ENCODE measurements at places on chromosomes 12 and 14. TPM values are rescaled to one million over a fixed set of nuclear protein-coding genes. Genes with fewer than 3 reads are reported as not detected.

DNA sequence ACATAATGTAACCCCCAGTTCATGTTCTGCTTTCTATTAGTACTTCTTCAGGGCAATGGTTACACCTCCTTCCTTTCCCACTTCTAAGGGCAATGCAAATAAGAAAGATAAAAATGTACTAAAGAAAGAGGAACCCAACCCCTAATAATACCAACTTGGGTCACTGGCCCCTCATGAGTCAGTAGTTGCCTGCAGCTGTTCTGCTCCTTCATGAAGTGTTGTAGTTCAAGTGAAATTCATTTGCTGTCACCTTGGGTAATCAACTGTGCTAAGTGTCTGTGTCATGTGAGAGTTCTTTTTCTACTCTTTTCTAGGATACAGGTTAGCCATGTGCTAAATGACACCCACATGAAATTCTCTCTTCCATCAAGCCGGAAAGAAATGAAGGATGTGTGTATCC lies 91.8 kb downstream of the PLXNC1 start:
- DNase-seq: no peak

DNA sequence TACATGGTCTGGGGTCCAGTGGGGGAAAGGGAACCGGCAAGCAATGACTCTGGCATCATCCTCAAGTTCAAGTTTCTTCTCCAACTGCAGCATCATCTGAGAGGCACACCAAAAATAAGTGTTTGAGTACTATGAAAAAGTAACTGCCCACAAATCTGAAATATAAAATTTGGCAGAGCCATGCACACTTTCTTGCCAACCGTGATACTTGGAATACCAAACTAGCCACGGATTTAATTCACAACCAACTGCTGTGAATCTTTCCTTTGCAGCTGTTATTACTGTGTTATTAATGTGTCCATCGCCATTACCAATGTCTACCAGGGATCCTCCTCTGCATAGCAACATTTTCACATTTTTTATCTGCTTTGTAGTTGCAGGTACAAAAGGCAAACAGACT lies 74.6 kb downstream of the GXYLT1 start:
- DNase-seq: no peak

- DNase-seq: no peak
Observed at GRCh38 chr12:48532601-48533000, 7.2 kb downstream of the OR8S1 start.

DNA sequence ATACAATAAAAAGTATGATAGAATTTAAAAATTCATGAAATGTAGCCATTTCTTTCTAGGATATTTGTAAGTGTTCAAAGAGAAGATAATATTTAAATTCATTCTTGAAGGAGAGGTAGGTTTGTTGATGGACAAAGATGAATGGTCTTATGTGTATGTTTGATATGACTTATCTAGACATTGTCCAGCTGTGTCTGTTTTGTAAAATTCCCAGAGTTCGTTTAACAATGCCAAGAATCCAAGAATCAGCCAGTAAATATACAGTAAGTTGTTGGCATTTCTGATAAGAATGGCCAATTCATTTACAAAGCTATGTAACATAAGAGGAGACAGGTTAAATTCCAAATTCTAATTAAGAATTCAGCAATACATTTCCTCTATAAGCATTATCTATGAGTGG lies 150.9 kb downstream of the ADAMTS20 start:
- no peak for DNase-seq

GRCh38 chr14:43591776-43592175 lies 915.3 kb downstream of the FSCB start:
- no peak for DNase-seq

DNA sequence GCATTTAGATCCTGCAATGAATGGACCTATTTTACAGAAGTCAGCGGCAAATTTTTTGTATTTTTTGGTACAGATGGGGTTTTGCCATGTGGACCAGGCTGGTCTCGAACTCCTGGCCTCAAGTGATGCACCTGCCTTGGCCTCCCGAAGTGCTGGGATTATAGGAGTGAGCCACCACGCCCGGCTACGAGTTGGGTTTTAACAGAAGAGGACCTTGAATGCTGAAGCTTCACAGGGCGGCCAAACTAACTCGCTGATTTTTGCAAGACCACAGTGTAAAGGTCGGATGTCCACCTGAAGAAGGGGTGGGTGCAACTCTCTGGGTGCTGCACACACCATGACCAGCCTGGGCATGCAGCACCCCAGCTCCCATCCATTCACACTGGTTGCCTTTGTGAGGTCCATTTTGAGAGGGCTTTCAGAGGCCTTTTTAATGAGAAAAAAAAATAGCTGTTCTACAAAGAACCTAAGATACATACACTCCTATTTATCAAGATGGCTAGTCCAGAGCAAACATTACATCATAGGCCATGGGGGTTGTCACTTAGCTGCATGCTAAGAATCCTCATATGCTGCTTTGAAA lies 21.6 kb upstream of the CDK2AP1 start:
- DNase-seq: no peak

DNA sequence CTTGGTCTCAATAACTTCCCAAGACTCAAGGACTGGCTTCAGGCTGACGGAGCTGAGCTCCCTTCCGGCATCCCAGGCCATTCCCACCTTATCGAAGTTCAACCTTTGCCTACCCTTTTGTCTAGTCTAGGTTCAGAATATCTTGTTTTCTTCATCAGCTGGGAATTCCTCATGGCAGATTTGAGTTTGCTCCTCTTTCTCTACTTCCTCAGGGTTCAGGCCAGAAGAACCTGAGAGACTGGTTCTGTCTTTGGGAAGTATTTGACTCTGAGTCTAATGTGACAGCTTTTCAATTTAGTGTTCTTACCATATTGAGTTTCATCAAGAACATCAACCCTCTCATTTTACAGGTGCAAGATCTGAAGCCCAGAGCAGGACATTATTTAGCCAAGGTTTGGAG lies 2.1 kb downstream of the BIN2 start:
- DNase-seq: no peak

DNA sequence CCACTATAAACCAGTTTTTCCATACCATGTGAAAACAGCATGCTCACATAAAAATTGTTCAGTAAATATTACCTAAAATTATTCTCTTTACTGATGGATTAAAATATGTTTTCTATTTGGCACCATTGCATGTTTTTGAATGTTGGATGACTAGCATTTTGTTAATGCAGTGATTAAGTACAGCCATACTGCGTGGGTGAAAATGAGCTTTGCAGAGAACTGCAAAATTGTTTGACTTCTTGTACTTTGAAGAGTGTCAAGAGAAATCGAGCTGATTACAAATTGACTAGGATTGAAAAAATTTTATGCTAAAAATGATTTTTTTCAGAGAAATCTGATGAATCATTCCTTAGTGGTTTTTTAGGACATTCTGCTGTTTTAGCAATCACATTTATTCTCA lies 452.9 kb downstream of the RPL10L start:
- no peak for DNase-seq

DNA sequence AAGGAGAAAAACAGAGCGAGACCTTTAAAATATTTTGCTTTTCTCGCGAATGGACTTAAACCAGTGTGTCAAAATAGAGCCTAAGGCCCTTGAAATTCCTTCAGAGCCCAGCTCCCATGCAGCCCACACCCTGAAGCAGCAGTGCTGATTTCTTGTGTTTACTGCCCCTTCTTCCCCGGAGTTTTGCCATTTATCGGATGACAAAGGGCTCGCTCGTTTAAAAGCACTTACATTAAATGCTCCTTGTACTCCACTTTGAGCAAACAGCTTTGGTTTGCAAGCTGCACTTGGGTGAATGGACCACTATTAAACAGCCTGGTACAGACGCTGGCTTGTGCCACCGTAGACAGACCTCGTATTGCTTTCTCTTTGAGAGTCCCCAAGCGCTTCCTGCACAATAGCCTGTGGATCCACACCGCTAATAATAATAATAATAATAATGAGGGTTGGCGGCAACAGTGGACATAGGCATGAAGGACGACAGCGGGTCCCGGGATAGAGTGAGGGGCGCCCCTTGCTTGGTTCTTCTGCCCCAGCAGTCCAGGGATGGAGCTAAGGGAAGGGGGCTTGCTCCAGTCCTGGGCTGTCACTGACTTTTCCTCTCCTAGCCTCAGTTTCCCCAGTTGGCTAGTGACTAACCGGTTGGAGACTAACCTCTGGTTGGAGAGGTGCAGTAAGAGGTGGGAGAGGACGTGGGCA lies 6.6 kb downstream of the DLK1 start:
- DNase-seq: no peak

GRCh38 chr14:97212399-97212798 lies 415.2 kb downstream of the VRK1 start:
- no peak for DNase-seq

Gene FAM186B
- 0.29 TPM for total RNA-seq

Gene SYCP3
- 0.20 TPM for total RNA-seq

Gene RAD52
- 4.8 TPM for total RNA-seq

Gene TESPA1
- total RNA-seq: under 0.01 TPM

Gene RIN3
- 3.8 TPM for total RNA-seq

Gene REP15
- 1.4 TPM for total RNA-seq

Gene CMA1
- total RNA-seq: not detected

All from RPMI7951 (cell line).